ENCODE measurements at places on chromosomes 3 and 15. TPM values are rescaled to one million over a fixed set of nuclear protein-coding genes. Genes with fewer than 3 reads are reported as not detected.

GRCh38 chr3:12822725-12823373 lies 18.5 kb downstream of the RPL32 start:
- no peak for DNase-seq

- DNase-seq, result peak; percentile 30
Observed at GRCh38 chr15:50280271-50280670, 14.7 kb upstream of the HDC start.

SCAANT1 gene
- total RNA-seq, result not detected

PTX3 gene
- total RNA-seq, result 24.2 TPM

- DNase-seq, result no peak
Observed at GRCh38 chr15:66039117-66039871, 170.0 kb downstream of the RAB11A start.

DNA sequence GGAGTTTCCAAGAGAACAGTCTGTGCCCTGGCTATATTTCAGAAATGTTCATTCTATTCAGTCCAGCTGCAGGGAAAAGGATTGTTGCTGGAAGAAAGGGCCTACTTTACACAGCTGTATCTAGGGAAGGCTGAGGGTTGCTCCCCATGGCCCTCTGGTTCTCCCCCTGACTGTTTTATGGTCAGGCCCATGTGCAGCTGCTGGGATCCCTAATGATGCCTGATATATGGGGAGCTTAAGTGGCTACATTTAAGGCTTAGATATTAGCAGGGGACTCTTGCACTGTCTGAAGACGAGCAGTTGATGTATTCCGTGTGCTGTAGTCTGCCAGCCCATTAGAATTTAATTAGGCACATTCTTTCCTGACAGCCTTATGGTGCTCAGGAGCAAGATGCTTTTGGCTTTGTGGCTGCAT lies 72.0 kb downstream of the FAM43A start:
- DNase-seq, result no peak
